ENCODE measurements at places on chromosomes 1 and 21.

DNA sequence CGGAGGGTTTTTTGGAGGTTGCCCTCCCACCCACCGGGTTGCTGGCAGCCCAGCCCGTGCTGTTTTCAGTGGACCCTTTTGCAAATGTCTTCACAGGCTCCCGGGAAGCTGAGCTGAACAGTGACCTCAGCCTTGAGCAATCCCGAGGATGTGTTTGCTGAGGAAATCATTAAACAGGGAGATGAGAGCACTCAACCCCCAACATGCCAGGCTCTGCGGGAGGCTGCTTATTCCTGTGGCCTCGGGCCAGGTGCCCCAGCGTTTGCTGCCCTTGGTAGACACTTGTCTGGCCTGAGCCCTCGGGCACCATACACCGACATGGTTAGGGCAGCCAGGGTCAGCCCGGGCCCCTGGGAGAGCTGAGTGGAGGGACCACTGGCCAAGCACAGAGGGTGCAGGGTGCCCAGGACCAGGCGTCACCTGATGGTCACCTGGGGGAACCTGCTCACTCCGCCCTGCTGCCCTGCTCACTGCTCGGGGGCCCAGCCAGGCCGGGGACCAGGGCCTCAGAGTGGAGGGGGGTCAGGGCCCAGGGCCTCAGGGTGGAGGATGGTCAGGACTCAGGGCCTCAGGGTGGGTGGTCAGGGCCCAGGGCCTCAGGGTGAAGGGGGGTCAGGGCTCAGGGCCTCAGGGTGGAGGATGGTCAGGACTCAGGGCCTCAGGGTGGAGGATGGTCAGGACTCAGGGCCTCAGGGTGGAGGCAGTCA, 42.5 kb upstream of the POFUT2 start:
- no peak for DNase-seq

GRCh38 chr1:21669258-21670058, at the start of gene RAP1GAP:
TSS of gene RAP1GAP (minus strand) at chr1:21669357. CDS start at chr1:21620032, 49,325 bp downstream.
- DNase-seq, result peak; percentile 57

- peak; percentile 16 for DNase-seq
These were observed at the start of gene FCRL1 for GRCh38 chr1:157819896-157820295. TSS of gene FCRL1 (minus strand) at chr1:157820120. CDS start at chr1:157820037, 83 bp downstream.

DNA sequence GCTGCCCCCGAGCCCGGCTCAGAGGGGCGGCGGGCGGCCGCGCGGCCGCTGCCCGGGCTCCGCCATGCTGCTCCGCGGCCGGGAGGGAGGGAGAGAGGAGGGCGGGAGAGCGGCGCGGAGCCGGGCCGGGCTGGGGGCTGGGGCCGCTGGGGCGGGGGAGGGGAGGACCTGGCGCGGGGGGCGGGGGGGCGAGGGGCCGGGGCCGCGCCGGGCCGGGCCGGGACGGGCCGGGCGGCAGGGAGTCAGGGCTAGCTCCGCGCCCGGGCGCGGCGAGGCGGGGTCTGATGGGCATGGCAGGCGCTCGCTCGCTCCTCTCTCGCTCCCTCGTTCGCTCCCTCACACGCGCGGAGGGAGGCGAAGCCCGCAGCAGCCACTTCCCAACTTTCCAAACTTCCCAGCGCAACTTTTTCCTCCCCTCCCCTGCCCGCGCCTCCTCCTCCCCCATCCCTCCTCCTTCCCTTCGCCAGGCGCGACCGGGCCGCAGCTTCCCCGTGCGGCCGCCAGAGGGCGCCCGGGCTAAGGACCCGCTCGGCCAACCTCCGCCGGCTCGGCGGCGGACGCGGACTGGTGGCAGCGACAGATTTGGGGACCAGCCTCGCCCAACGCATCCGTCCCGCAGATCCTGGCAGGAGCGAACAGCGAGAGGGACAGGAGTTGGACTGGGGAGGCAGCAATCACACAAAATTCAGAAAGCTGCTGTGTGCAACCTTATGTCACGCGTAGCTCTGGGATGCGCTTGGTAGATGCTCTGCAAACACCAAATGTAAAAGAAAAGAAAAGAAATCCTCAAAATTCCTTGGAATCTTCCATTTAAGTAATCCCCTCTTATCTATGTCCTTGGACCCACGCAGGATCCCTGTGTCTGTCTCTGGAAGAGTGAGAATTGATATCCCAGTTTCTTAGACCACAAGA, at the start of gene TRABD2B:
TRABD2B (minus strand) TSS at position 97 of the 912 bp plus-strand sequence.
- peak; percentile 38 for DNase-seq

GRCh38 chr1:192878249-192878648, 69.4 kb downstream of the RGS2 start:
- DNase-seq, result no peak

- DNase-seq, result no peak
These were observed 26.0 kb upstream of the GBP6 start for GRCh38 chr1:89337903-89338302.

DNA sequence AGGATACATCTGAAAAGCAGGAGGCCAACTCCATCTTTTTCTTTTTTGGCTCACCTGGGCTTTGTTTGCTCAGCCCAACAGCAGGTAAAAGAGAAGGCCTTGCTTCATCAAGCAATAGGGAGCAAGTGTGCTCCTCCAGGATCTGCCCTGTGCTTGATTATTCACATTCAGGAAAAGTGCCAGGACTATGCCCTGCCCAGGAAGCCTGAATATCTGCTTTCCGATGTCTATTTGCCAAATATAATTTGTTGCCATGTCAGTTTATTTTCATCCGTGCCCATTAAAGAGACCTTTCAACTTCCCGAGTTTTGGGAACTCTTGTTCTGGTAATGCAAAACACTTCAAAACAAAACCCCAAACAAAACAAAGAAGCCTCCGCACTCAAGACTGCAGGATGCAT, 185.3 kb downstream of the CDC7 start:
- no peak for DNase-seq

GRCh38 chr1:10196976-10197375, 13.4 kb upstream of the KIF1B start:
- DNase-seq, result no peak

- no peak for DNase-seq
These were observed 1.0 kb upstream of the CDKN2C start for GRCh38 chr1:50968821-50969610.

DNA sequence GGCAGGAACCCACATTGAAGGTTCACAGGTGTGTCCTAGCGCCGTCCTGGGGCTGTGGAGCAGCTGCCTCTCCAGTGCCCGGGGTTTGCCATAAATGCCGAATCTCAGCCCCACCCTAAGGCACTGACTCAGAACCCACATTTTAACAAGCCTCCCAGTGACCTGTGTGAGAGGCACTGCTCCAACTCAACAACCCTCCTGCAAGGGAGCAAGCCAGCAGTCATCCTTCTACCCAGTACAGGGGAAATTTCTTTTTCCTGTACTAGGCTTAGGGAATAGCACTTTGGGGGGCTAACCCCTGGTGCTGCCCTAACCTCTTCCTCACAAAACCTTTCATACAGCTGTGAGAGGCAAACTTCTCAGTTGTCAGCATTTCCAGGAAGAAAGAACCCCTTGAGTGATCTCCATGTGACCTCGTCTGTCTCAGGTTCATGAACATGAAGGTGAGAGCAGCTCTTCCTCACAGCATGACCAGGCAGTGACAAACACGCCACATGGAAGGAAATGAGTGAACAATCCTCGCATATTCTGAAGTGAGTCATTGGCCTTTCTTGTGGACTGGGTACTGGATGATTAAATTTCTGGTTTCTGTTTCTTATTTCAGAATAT, 11.4 kb upstream of the BCAR3 start:
- no peak for DNase-seq

DNA sequence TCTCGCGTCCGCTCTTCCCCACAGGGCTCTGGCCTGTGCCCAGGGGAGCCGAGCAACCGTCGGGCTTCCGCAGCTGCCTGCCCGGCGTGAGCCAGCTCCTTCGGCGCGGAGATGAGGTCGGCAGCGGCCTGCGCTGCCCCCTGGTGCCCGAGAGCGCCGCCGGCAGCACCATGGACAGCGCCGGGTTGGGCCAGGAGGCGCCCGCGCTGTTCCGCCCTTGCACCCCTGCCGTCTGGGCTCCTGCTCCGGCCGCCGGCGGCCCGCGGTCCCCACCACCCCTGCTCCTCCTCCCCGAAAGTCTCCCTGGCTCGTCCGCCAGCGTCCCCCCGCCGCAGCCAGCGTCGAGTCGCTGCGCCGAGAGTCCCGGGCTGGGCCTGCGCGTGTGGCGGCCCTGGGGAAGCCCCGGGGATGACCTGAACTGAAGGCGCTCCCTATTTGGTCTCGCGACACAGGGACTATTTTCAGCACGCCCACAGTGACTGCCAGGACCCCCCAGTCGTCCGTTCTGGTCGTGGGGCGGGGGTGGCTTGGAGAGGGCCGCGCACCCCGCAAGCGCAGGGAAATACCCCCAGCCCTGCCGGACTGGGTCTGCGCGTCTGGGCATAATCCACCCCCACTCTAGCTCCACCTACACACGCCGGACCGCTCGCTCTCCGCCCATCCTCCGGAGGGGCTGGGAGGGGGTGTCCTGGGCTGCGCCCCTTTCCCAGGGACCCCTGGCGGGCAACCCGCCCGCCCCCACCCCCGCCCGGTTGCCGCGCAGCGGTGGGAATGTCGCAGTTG, 1.3 kb downstream of the HES3 start:
- DNase-seq, result peak; percentile 85

GRCh38 chr1:86068841-86069756, 87.5 kb downstream of the COL24A1 start:
- no peak for DNase-seq

DNA sequence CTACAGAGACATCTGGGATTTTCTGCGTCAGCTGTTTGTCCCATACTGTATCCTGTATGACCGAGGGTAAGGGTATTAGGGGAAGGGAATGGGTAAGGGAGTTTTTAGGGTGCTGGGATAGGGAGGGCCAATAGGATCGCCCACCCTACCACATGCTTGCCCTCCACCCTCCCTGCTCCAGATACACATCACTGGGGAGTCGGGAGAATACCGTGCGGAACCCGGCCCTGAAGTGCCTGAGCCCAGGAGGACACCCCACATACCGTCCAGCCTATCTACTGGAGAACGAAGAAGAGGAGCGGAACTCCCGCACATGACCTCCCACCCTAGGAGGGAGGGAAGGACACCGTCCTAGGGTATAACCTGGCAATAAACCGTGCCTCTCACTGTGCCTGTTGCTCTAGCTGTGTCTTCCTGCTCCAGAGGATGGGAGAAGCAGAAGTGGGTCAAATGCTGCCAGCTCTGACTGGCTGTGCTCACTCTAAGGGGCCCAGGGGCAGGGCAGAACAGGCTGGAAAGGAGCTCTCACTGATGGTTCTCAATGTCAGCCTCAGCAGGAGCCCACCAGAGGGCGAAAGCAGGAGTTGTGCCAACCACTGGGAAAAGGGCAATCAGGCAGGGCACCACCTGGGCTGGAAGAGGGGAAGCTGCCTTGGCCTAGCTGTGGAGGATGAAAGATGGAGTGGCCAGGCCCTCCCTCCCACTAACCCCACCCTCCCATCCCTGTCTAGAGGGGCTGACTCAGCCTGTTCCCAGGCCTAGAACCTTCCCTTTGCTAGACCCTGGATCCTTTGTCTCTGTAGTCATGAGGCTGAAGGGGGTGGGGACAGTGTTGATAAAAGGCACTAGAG, 440 bp upstream of the LENEP start:
- DNase-seq, result no peak

DNA sequence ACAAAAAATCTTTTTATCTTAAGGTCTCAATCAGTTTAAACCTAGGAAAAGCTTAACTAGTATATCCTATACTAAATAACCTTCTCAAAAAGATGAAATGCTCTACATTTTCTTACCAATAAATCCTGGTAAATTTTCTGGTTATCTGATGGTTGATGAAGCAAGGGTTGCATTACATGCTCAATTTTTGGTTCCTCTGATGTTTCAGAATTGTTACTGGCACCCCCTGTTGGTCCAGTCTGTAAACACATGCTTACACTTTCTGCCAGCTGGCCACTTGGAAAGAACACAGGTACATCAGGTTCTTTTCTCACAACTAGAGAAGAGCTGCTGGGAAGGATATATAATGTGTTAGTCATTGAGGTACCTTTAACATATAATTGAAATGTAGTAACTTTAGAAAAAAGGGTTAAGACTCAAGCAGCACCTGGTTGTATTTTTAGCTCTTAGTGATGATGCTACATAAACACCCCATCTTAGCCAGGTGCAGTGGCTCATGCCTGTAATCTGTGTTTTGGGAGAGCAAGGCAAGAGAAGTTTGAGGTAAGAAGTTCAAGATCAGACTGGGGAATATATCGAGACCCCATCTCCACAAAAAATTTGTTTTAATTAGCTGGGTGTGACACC, 30.9 kb upstream of the TAL1 start:
- DNase-seq, result peak; percentile 82

- no peak for DNase-seq
These were observed 142.8 kb downstream of the CDC7 start for GRCh38 chr1:91643431-91643830.

DNA sequence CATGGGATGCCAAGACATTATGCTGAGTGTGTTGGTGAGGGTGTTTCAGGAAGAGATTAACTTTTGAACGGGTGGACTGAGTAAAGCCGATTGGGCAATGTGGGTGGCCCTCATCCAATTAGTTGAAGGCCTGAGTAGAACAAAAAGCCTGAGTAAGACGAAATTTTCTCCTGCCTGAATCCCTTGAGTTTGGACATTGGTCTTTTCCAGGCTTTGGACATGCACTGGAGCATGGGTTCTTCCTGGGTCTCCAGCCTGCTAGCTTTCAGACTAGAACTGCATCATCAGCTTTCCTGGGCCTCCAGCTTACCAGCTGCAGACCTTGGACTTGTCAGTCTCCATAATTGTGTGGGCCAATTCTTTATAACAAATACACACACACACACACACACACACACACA, 63.6 kb downstream of the NIBAN1 start:
- DNase-seq, result no peak

GRCh38 chr21:35503671-35504070, 454.6 kb upstream of the RUNX1 start:
- peak; percentile 45 for DNase-seq

DNA sequence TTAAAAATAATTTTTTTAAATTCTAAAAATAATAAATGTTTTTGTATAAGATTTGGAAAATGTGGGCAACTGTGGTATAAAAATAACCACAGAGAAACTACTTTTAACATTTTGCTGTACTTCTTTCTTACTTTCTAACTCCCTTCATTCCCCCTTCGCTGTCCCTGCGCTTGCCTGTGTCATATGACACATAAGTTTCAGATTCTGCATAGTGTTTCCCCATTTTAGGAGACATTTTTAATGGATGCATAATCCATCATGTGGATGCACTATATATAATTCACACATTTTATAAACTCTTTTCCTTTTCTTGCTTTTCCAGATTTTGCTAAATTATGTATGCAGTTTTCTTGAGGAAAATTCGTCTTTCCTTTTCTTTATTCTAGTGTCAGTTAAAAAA, 16.3 kb downstream of the ATG4C start:
- no peak for DNase-seq

- no peak for DNase-seq
These were observed 129.7 kb upstream of the ZBTB40 start for GRCh38 chr1:22321917-22322316.

DNA sequence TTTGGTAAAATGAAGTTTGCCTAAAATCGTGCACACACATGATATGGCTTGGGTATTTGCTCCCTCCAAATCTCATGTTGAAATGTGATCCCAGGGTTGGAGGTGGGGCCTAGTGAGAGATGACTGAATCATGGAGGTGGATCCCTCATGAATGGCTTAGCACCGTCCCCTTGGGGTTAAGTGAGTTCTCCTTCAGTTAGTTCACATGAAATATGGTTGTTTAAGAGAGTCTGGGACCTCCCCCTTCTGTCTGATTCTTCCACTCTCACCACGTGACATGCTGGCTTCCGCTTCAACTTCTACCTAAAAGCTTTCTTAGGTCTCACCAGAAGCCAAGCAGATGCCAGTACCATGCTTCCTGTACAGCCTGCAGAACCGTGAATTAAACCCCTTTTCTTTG, 58.4 kb downstream of the SIPA1L2 start:
- no peak for DNase-seq
